ENCODE measurements at places on chromosomes 3 and 15.
A peak's percentile ranks its signal among the peaks of the same experiment; 100 is the strongest.

GRCh38 chr3:183868796-183869195 lies 15.9 kb downstream of the PARL start:
- no peak for DNase-seq

GRCh38 chr3:56620371-56620770 lies 62.7 kb downstream of the TASOR start:
- no peak for DNase-seq

DNA sequence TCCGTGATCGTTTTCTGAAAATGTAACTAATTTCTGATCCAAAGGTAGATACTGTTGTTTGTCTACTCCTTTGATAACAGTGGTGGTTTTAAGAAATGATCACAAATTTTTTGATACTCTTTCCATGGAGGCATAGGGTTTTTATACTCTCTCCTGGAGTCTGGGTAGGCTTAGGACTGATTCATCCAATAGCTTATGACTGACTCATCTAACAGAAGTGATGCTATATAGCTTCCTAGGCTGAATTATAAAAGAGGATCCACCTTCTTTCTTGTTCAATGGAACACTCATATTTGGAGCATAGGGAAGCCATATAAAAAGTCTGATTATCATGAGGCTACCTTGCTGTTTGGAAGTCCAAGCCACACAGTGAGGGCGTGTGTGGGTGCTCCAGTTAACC lies 84.3 kb downstream of the CHST2 start:
- DNase-seq: no peak

DNA sequence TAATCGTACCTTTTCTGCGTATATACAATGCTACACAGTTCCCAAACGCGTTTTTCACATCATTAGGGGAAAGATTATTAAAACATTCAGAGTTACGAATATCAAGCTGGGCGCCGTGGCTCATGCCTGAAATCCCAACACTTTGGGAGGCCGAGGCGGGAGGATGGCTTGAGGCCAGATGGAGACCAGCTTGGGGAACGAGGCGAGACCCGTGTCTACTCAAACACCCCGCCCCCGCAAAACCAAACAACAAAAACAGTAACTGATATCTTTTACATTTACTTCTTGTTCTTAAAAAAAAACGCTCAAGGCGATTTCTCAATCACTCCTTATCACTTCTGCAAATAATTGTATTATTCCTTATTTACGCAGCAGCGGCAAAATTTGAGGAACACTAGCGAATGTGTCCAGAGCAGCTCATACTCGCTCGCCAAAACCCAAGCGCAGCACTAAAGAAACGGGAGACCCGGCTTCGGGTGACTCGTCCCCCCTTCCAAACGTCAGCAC lies 1.2 kb downstream of the ZBTB11 start:
- peak; percentile 50 for DNase-seq

DNA sequence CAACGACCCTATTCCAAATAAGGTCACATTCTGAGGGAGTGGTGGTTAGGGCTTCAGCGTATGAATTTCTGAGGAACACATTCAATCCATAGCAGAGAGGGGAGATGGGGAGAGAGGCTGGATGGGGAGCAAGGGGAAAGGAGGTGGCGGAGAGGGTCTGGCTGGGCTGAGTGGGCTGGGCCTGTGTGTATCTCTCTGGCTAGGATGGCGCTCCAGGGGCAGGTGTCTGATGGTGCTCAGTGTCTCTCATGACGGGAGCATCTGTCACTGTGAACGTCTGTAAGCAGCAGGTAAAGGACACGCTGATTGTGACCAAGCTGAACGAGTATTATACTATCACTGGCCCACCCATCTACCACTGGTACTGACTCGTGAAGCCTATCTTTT lies 159.6 kb downstream of the XXYLT1 start:
- DNase-seq: no peak

- no peak for DNase-seq
These were observed 8.0 kb downstream of the MAN2C1 start for GRCh38 chr15:75360391-75360790.

DNA sequence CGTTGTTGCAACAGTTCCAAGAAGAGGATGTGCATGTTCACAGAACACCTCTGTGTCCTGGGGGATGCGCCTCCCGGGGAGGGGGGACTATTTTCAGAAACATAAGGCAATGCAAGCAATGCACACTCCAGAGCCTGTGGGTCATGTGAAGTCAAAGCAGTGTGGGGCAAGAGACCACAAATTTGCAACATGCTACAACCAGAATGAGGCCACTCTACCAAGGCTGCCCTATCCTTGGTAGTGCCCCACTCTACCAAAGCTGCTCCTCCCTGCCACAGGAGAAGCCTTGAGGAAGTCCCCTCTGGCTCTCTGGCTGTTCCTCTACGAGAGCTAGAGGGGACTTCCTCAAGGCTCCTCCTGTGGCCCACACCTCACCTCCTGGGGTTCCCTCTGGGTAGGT lies 8.4 kb upstream of the NR2C2 start:
- no peak for DNase-seq

DNA sequence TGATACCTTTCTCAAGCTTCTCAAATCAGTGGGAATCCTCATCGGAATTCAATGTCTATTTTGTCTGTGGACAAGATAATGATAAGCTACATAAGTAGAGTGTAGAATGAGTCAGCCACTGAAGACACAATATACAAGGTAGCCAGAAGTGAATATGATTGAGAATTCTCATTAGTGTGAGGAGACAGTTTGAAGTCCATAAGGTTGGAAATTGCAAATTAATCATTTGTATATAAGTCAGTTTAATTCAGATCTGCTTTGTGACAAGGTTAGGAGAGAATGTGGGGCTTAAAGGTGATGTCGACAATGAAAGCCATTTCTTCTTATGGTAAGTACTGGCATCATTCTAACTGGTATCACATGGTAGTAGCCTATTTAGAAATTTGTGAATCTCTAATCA lies 4.2 kb downstream of the ARPP21 start:
- no peak for DNase-seq

DNA sequence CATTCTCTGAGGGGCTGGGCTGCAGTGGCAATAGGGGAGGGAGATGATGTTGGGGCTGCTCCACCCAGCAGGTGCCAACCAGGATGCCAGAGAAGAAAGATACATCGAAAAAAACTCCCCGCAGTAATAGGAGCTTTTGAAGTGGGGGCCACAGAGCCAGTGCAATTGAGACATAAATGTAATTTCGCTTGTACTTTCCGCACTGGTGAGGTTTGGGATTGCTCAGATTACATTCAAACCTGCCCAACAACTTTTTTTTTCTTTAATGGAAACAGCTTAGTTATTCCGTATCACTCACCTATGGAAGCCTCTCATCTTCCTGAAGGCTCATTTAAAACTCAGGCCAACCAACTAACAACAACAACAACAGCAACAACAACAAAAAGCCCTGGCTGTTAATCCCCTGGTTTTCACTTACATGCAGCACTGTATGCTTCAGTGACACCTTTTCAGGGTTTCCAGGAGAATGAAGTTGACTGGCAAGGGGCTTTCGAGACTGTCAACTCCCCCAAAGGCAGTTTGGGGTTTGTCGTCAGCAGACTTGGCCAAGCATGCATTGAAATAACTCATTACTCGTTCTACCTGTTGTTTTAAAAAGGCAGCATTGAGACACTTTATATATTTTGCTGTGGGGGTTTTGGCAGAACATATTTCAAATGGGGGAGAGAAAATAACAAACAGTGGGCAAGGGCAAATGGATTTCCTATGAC lies 163.8 kb downstream of the EBLN2 start:
- DNase-seq: no peak
